Endothelial cell (in vitro differentiated cells): ENCODE measurements at places on chromosomes 11 and 22. TPM values are rescaled to one million over a fixed set of nuclear protein-coding genes. Genes with fewer than 3 reads are reported as not detected.

CTSF gene
- 9.2 TPM for total RNA-seq

CSF2RB gene
- 12.0 TPM for total RNA-seq

IGF2 gene
- total RNA-seq = 2.1 TPM

MUC6 gene
- not detected for total RNA-seq

- no peak overlapping the region for H3K4me3 ChIP-seq
- H3K4me1 ChIP-seq = peaks cover 5% of the 10 kb centered on the region
Measured at GRCh38 chr11:35106595-35106994, 32.4 kb upstream of the CD44 start.

DNA sequence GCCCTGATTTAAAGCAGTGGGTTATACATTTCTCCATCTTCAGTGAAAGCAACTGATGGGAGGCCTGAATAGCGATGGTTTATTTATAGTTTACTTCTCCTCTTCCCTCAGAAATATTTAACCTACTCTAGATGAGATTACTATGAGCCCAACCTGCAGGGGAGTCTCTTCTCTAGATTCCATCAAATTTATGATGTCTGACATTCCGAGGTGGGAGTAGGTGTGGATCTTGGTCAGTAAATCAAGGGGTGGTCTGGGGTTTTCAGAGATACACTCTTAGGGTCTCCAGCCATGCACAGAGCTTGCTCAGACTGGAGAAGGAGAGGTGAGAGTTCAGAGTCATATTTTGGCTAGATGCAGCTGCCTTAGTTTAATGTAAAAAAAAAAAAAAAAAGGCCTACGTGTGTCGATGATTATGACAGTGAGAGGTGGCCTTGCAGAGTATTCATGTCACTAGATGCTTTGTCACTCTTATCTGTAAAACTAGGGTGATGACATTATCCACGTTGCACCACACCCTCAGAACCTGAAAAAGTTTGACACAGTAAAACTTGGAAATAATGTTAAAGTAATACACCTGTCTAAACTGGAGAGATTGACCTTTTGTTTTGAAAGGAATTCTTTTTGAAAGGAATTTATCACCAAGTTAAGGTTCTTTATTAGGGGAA, 81.2 kb downstream of the EXT2 start:
- no peak overlapping the region for H3K4me3 ChIP-seq
- no peak overlapping the region for H3K27ac ChIP-seq
- DNase-seq = no peak

GRCh38 chr11:70000228-70000627, 77.9 kb upstream of the ANO1 start:
- H3K27me3 ChIP-seq = peaks cover 3% of the 10 kb centered on the region
- DNase-seq = no peak
- H3K27ac ChIP-seq = no peak overlapping the region

DNA sequence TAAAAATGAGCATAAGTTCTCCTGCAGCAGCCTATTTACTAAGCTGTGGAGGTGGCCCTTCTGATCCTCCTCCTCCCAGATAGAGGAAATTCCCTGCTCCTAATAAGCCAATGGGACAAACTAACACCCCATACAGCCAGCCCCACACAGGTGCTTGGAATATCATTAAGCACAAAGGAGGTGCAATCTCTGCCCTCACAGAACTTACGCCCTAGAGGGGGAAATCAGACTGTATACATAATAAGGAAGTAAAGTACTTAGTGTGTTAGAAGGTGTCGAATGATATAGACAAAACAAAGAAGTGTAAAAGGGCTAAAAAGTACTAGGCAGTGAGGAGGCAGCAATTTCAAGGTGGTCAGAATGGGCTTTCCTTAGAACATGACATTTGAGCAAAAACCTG, 5.8 kb downstream of the MS4A12 start:
- H3K27me3 ChIP-seq = no peaks in the 10 kb centered on the region
- H3K36me3 ChIP-seq = no peaks in the 10 kb centered on the region
- no peak overlapping the region for H3K27ac ChIP-seq
- no peak for DNase-seq
- H3K4me1 ChIP-seq = no peaks in the 10 kb centered on the region

DNA sequence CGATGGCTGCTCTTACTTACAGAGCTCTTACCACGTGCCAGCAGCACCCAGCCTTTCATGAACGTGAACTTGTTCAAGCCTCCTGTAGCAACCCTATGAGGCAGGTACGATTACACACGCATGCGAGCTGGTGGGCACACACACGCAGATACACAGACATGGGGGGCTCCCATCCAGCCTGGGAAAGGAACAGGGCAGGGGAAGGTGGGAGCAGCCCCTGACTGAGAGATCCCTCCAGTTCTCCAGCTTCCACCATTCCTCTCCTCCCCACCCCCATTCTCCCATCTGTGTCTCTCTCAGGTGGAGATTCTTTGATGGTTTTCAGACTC, 37.6 kb upstream of the WNT11 start:
- DNase-seq = no peak
- H3K4me1 ChIP-seq = peaks cover 3% of the 10 kb centered on the region
- no peak overlapping the region for H3K27ac ChIP-seq
- H3K27me3 ChIP-seq = peaks cover 11% of the 10 kb centered on the region
- H3K4me3 ChIP-seq = no peak overlapping the region

DNA sequence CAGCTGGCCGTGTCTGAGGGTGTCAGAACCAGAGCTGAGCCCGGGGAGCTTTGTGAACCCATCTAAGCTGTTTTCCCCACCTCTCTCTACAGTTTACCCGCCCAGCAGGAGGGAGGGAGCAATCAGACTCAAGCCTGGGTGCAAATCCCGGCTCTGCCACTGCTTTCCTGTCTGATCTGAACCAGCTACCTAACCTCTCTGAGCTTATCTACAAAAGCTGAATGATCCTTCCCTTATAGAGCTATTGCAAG, 252 bp downstream of the APOL2 start:
- H3K27me3 ChIP-seq = peaks cover 8% of the 10 kb centered on the region
- peaks cover 15% of the 10 kb centered on the region for H3K36me3 ChIP-seq
- H3K27ac ChIP-seq = peak overlapping the region; percentile 95
- no peak for DNase-seq
- H3K4me1 ChIP-seq = peaks cover 42% of the 10 kb centered on the region

DNA sequence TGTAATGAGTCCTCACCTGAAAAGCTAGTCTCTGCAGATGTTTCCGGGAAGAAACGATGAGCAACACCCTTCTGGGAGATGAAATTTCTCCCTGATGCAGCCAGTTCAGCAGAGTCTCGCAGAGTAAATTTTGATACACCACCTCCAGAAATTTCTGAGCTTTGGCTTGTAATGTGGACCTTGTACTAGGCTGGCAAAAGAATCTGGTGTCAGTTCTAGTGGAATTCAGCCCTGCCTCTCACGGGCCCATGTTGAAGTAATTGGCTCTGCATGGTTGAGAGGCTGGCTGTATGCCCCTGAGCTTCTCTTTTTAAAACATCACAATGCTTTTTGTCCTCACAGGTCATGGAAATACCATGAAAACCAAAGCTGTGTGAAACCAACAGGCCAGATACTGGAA, at the start of gene GLYAT:
Gene GLYAT (minus strand): TSS at position 125 of the 400 bp plus-strand sequence. CDS start 7,447 bp downstream, outside the sequence.
- H3K27me3 ChIP-seq = peaks cover 1% of the 10 kb centered on the region
- H3K27ac ChIP-seq = no peak within 1 kb of the TSS
- DNase-seq = no peak
- H3K4me3 ChIP-seq = no peak within 1 kb of the TSS
- H3K4me1 ChIP-seq = no peaks in the 10 kb centered on the region

DNA sequence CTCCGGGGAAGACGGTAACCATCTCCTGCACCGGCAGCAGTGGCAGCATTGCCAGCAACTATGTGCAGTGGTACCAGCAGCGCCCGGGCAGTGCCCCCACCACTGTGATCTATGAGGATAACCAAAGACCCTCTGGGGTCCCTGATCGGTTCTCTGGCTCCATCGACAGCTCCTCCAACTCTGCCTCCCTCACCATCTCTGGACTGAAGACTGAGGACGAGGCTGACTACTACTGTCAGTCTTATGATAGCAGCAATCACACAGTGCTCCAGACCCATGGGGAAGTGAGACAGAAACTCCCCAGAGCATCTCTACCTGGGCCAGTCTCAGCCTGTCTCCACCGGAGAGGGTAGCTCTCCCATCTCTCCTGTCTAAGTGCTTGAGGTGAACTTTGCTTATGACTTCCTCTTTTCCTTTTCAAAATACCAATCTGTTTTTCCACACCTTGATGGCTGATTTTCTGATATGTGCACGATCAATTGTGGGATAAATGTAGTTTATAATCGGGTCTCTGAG, 48.5 kb upstream of the VPREB1 start:
- no peak overlapping the region for H3K4me3 ChIP-seq
- H3K27ac ChIP-seq = no peak overlapping the region
- DNase-seq = no peak

GRCh38 chr22:41597635-41597953, 8.0 kb upstream of the PMM1 start:
- DNase-seq = no peak
- no peaks in the 10 kb centered on the region for H3K4me1 ChIP-seq
- H3K4me3 ChIP-seq = no peak overlapping the region
- H3K27ac ChIP-seq = no peak overlapping the region
- peaks cover 2% of the 10 kb centered on the region for H3K27me3 ChIP-seq

GRCh38 chr11:4181782-4182721, 87.5 kb downstream of the RRM1 start:
- peak; percentile 73 for DNase-seq
- peaks cover 4% of the 10 kb centered on the region for H3K27me3 ChIP-seq
- H3K4me1 ChIP-seq = no peaks in the 10 kb centered on the region
- H3K4me3 ChIP-seq = no peak overlapping the region
- H3K27ac ChIP-seq = no peak overlapping the region

DNA sequence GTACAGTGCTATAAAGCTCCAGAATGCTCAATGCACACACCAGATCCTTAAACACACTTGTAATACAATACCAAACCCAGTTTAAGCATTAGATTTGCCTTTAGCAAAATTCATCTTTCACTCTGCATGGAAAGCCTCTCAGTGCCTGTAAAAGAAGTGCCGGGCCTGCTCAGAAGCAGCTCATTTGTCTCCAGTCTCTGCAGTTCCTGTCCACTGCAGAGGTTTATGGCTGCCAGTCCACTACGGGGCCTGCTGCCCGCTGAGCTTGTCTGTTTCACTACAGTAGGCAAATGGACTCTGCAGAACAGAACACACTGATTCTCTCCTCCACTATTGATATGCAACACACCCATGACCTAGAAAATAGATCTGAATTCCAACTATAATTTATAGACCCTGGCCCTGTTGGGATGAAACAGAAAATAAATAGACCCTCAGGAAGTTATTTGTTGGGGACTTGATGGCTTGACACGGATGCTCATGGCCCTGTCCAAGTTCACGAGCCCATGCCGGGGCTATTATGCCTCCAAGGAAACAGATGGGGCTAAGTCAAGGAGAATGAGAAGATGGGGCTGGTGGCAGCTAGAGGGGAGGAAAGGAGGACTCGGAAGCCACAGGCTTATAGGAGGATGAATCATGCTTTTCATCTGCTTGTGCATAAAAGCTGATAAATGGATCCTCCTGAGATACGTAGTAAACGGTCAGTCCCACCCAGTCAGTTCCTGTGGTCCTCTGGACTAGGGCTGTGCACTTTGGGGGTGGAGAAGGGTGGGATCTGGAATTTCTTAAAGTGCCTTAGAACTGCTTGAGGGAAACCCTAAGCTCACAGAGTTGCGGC, 416.8 kb upstream of the TENM4 start:
- peaks cover 7% of the 10 kb centered on the region for H3K4me1 ChIP-seq
- H3K27me3 ChIP-seq = peaks cover 2% of the 10 kb centered on the region
- no peaks in the 10 kb centered on the region for H3K36me3 ChIP-seq

GRCh38 chr22:17570851-17571631, 7.7 kb downstream of the SLC25A18 start:
- H3K27ac ChIP-seq = peak overlapping the region; percentile 11
- H3K4me1 ChIP-seq = peaks cover 20% of the 10 kb centered on the region
- peaks cover 16% of the 10 kb centered on the region for H3K27me3 ChIP-seq
- no peaks in the 10 kb centered on the region for H3K36me3 ChIP-seq
- no peak overlapping the region for H3K4me3 ChIP-seq
- DNase-seq = no peak

DNA sequence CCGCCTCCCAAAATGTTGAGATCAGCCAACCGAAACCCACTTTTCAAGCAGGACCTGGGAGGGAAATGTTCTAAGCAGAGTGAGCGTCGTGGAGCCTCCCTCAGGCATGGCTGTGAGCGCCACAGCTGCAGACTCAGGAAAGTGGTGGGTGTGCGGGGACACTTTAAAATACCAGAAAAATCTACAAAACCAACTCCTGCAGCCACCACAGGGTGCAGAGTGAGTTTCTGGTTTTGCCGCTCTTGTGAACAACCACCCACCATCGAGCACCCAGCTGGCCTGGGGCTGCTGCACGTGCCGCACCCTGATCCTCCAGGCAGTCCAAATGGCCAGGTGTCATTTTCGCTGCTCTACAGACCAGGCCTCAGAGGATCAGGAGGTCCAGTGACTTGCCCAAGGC, 46.9 kb downstream of the CELSR1 start:
- DNase-seq = no peak
- H3K27ac ChIP-seq = no peak overlapping the region
- H3K4me3 ChIP-seq = no peak overlapping the region
- H3K36me3 ChIP-seq = no peaks in the 10 kb centered on the region

GRCh38 chr11:57497303-57498247, 17.9 kb downstream of the SLC43A1 start:
- H3K4me1 ChIP-seq = peaks cover 9% of the 10 kb centered on the region
- no peak for DNase-seq
